Activated CD4-positive, alpha-beta T cell treated with anti-CD3 and anti-CD28 coated beads, Interleukin-2, Interleukin-6, amounts not matched to agents 100 ng/mL and 50 ng/mL, durations not matched to agents 16 hours and 8 hours (primary cell): ENCODE measurements at places on chromosomes 12 and 14.

- peak; percentile 18 for DNase-seq
Observed at GRCh38 chr14:30874120-30874998, at the start of gene COCH. Gene COCH (plus strand): TSS chr14:30874559. CDS start chr14:30874939, 380 bp downstream.

DNA sequence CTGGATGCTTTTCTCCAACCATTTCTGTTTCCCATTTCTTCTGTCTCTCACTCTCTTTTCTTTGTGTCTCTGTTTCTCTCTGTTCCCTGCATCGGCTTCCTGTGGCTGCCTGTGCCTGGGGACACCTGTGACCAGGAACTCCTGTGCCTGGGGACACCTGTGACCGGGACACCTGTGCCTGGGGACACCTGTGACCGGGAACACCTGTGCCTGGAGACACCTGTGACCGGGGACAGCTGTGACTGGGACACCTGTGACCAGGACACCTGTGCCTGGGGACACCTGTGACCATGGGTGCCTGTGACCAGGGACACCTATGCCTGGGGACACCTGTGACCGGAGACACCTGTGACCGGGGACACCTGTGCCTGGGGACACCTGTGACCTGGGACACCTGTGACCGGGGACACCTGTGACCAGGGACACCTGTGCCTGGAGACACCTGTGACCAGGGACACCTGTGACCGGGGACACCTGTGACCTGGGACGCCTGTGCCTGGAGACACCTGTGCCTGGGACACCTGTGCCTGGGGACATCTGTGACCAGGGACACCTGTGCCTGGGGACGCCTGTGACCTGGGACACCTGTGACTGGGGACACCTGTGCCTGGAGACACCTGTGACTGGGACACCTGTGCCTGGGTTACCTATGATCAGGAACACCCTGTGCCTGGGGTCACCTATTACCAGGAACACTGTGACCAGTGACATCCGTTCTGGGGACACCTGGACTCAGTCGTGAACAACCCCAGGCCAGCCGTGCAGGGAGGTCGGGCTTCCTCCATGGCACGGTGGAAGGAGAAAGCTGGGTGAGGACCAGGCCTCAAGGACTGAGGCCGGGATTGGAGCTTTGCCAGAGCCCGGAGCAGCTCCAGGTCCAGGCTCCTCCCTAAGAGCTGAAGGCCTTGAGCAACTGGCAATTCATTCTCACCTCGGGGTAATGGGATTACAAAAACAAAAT lies 23.4 kb upstream of the FBRSL1 start:
- DNase-seq: no peak

- DNase-seq: no peak
Observed at GRCh38 chr14:54317391-54317790, 79.4 kb upstream of the CDKN3 start.

- peak; percentile 25 for DNase-seq
Observed at GRCh38 chr12:68067762-68068376, 78.6 kb downstream of the IFNG-AS1 start.

- peak; percentile 64 for DNase-seq
Observed at GRCh38 chr12:66290716-66291200, 11.5 kb upstream of the HELB start.

GRCh38 chr12:10140001-10140400 lies 10.0 kb upstream of the CLEC7A start:
- DNase-seq: peak; percentile 54

DNA sequence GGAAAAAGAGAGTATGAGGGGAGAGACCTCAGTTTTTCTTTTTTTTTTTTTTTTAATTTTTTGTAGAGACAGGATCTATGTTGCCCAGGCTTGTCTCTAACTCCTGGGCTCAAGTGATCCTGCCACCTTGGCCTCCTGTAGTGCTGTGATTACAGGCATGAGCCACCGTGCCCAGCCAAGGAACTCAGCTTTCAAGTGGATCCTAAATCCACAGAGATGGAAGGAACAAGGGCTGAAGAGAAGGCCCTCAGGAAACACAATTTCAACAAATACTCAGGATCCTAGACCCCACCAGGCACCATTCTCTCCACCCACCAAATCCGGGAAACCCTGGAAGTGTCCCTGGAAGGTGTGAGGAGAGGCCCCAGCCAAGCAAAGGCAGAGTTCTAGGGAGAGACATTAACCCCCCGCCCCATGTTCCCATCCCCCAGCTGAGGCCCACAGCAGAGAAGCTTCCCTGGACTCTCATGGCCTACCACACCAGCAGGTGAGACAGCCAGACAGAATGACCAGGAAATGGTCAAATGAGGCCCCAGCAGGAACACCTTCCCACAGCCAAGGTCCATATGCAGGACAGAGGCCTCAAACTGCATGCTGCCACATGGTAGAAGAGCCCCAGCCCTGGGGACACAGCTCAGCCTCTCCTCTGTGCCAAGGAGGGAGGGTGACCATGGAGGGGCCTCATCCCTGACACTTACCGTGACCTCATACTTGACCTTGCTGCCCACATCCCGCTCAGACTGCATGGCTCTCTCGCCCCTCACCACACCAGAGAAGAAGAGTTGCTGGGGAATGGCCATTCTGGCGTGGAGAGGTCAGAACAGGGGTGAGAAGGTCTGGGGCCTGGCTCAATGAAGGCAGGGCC lies 14.1 kb downstream of the ITGA7 start:
- DNase-seq: no peak

DNA sequence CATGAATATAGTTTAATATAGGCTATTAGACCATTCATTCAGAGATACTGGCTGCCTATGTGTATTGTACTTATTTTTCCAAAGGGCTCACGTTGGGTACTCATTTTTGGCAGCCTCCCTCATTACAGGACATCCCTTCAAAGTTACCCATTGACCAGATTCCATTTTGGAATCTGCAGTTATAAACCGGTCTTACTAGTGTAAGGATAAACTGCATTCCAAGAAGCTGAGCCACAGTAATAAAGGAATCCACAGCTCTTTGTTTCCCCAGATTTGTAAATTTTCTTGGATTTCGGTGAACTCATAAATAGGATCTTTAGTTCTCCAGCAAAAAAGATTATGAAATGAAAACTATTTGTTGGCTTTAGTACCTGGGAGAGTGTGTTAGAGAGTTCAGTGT lies 18.9 kb upstream of the CFL2 start:
- no peak for DNase-seq

- no peak for DNase-seq
Observed at GRCh38 chr12:40597133-40597532, 95.1 kb upstream of the CNTN1 start.

DNA sequence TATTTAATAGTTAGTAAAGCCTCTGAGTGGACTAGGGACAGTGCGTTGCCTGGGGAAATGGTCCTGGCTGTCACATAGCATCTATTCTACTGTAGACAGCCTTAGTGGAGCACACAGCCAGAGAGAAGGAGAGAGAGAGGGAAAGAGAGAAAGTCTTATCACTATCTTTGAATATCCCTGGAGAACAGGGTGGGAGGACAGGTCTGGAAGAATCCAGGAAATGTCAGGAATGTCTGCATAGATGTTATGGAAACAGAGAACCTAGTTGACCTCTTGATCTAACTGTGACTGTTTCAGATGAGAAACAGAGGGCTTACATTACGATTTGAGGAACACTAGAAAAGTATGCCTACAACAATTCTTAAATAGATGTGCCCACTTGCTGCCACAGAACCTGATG lies 92.8 kb downstream of the SLC15A5 start:
- DNase-seq: no peak

- no peak for DNase-seq
Observed at GRCh38 chr12:28583701-28584261, 393.5 kb downstream of the CCDC91 start.

DNA sequence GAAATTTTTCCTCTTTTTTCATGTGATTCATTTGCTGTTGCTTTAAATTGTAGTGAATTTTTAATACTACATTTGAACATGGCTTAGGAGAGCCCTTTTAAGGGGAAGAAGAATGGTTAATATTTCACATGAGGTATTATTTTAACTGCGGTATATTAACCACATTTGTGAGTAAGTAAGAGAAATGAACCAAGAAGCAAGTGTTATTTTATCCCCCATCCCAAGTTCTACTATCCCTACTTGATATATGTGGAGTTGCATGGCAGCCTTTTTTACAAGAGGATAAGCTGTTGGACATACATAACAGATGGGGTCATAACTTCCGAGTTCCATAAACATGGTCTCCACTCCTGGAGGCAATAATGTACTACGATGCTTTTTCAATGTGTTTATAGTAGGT lies 623.3 kb downstream of the LRFN5 start:
- no peak for DNase-seq

GRCh38 chr14:73685328-73685727 lies 28.9 kb downstream of the PNMA1 start:
- no peak for DNase-seq

- no peak for DNase-seq
Observed at GRCh38 chr12:108721824-108722223, 9.5 kb downstream of the CORO1C start.

GRCh38 chr12:111293266-111294009 lies 75.5 kb downstream of the PHETA1 start:
- DNase-seq: no peak

GRCh38 chr14:68133856-68134255 lies 314.3 kb downstream of the RAD51B start:
- no peak for DNase-seq

- no peak for DNase-seq
Observed at GRCh38 chr12:45279931-45280830, 64.3 kb downstream of the ANO6 start.

DNA sequence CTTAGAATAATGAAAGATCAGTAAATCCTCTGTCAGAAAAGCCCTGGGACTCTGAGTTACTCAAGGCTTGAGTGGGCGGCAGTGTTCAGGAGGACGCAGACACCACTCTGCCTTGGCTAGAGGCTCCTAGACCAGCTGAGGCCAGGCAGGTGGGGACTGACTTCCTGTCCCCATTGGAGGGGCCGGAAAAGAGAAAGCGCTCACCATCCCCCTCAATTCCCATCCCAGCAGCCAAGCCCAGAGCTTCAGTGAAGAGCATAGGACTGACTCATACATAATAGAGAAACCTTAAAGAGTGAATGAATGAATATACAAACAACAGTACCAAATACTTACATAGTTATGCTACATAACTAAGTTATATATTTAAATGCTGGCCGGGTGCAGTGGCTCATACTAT lies 62.0 kb downstream of the PLEKHG7 start:
- DNase-seq: no peak

GRCh38 chr12:2583091-2583497 lies 211.7 kb upstream of the FKBP4 start:
- DNase-seq: peak; percentile 85

DNA sequence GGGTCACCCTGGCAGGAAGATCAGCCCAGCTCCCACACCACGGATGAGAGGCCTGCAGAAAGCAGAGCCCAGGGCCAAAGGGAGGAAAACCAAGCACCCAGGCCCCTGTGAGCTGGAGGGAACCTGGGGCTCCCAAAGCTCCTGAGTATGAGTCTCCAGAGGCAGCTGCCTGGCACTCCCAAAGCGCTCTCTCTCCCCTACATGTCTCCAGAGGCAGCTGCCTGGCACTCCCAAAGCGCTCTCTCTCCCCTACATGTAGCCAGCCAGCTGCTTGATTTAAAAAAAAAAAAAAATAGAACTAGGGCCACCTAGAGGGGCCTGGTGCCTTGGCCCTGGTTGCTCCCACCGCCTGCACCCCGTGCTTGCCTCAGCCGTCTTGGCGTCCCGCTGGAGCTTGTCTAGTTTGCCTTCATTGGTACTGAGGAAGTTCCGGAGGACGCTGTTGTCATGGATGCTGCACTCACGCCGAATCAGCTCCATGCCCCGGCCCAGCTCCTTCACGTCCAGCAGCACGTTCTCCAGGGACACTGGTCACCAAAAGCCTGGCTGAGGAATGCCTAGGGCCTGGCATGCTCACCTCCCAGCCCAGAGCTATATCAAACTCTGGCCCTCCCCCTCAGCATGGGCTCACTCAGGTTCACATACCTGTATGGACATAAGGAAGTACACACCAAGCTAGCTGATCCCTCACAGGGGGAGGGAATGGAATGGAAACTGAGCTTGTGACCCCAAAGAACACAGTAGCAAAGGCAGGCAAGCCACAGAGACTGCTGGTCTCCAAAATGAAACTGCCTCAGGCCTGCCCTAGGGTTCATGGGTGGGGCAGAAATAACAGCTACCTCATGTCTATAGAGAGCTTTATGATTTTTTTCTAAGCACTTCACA lies 24.7 kb downstream of the PRPF40B start:
- no peak for DNase-seq

DNA sequence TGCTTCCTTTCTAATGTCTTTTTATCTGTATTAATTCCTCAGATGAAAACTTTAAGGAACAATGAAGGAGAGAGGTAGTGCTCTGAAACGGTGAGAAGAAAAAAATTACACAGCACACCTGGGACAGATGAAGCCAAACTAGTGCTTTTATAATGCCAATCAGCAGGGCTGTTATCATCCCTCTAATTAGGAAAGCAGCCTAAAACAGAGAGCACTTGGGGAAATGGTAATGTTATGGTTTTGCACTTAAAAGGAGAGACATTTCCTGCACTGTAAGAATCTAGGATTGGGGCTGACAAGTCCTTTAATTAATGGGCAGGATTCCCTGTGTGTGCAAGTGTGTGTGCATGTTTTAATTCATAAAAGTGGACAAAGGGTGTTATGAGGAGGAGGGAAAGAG lies 4.8 kb upstream of the LMO3 start:
- DNase-seq: no peak

DNA sequence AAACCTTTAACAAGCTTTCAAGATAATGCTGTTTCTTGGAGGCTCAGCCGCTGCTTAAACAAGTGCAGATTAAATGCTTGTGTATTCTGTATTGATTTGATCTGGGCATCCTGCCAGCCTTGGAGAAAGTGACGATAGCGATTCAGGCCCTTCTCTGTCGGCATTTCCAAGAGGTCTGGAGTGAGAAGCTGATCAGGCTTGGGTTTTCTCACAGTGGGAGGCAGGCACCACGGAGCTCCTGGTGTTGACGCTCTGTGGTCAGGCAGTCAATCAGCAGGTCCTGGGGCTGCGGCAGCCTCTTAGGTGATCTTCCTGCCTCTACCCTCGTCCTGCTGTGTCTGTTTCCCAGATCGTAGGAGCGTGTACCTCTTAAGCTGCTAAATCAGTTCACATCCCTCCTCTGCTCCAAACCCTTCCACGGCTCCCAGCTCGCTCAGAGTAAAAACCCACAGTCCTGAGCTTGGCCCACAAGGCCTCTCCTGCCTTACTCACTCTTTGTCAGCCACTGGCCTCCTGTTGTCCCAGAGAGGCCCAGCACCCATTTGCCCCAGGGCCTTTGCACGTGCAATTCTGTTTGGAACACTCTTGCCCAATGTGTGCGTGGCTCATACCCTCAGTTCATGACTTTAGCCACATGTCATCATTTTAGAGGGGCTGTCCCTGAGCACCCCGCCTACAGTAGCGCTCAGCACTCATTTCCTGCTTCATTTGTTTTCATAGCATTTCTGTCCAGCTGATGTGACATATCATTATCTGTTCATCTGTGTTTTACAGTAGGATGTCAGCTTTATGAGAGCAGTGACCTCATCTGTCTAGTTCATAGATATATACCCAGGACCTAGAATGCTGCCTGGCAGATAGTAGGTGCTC lies 155.4 kb downstream of the AACS start:
- DNase-seq: no peak
